ENCODE measurements at places on chromosomes 3 and 15. TPM values are rescaled to one million over a fixed set of nuclear protein-coding genes. Genes with fewer than 3 reads are reported as not detected.

The ITGB5 gene
- 70.7 TPM for total RNA-seq

GRCh38 chr3:8589880-8590556, 54.6 kb downstream of the SSUH2 start:
- no peak for DNase-seq
- H3K27me3 ChIP-seq, result peaks cover 6% of the 10 kb centered on the region
- H3K4me1 ChIP-seq, result peaks cover 15% of the 10 kb centered on the region
- H3K4me3 ChIP-seq, result no peak overlapping the region
- H3K36me3 ChIP-seq, result no peaks in the 10 kb centered on the region
- H3K27ac ChIP-seq, result no peak overlapping the region

GRCh38 chr3:27644941-27645340, 77.2 kb downstream of the EOMES start:
- H3K27ac ChIP-seq, result no peak overlapping the region
- no peaks in the 10 kb centered on the region for H3K27me3 ChIP-seq
- H3K36me3 ChIP-seq, result no peaks in the 10 kb centered on the region
- DNase-seq, result no peak
- H3K4me3 ChIP-seq, result no peak overlapping the region

GRCh38 chr3:53196575-53197407, 35.8 kb downstream of the PRKCD start:
- no peak for DNase-seq
- no peaks in the 10 kb centered on the region for H3K36me3 ChIP-seq
- H3K27ac ChIP-seq, result no peak overlapping the region
- H3K4me1 ChIP-seq, result peaks cover 17% of the 10 kb centered on the region

- no peak overlapping the region for H3K27ac ChIP-seq
- no peak overlapping the region for H3K4me3 ChIP-seq
- peaks cover 7% of the 10 kb centered on the region for H3K4me1 ChIP-seq
- no peaks in the 10 kb centered on the region for H3K27me3 ChIP-seq
- H3K36me3 ChIP-seq, result peaks cover 19% of the 10 kb centered on the region
Observed at GRCh38 chr15:67515090-67515489, 5.8 kb upstream of the C15orf61 start.

The ACVR2B gene
- 27.1 TPM for total RNA-seq

DNA sequence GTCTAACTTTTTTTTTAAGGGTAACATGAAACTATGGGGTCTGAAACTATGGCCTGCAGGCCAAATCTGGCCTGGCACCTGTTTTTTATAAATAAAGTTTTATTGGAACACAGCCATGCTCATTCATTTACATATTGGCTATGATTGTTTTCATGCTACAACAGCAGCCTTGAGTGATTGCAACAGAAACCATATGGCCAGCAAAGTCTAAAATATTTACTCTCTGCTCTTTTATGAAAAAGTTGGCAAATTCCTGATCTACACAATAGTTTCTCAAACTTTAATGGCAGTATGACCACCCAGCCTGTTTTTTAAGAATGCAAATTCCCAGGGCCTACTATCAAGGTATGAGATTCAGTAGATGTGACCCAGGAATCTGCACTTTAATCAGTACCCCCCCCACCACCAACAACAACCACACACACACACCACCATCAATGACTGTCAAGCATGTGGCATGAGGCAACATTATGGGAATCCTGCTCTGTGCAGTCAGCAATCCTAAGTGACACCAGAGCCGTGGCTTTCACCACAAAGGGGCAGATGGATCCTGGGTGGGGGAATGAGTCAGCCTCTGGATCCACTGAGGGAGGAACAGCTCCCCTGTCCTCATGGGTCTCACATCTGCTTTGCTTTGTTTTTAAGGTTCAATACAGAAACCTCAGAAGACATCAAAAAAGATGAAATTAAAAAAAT, 142.8 kb downstream of the NTRK3 start:
- no peak for DNase-seq
- H3K36me3 ChIP-seq, result no peaks in the 10 kb centered on the region
- no peaks in the 10 kb centered on the region for H3K4me1 ChIP-seq
- peaks cover 25% of the 10 kb centered on the region for H3K27me3 ChIP-seq

- H3K27ac ChIP-seq, result peak overlapping the region; percentile 66
- H3K27me3 ChIP-seq, result no peaks in the 10 kb centered on the region
- H3K4me1 ChIP-seq, result peaks cover 45% of the 10 kb centered on the region
- H3K4me3 ChIP-seq, result peak overlapping the region; percentile 10
- H3K36me3 ChIP-seq, result no peaks in the 10 kb centered on the region
- DNase-seq, result no peak
Observed at GRCh38 chr15:52039925-52040781, 21.1 kb downstream of the MAPK6 start.

- no peak overlapping the region for H3K4me3 ChIP-seq
- no peak overlapping the region for H3K27ac ChIP-seq
- H3K36me3 ChIP-seq, result no peaks in the 10 kb centered on the region
- no peaks in the 10 kb centered on the region for H3K4me1 ChIP-seq
- DNase-seq, result no peak
Observed at GRCh38 chr3:58683001-58683458, 16.5 kb upstream of the FAM3D start.

The MESP2 gene
- total RNA-seq, result not detected

GRCh38 chr3:133888726-133889340, 6.8 kb downstream of the RAB6B start:
- DNase-seq, result no peak
- peaks cover 9% of the 10 kb centered on the region for H3K27me3 ChIP-seq
- no peak overlapping the region for H3K27ac ChIP-seq
- no peak overlapping the region for H3K4me3 ChIP-seq
- H3K4me1 ChIP-seq, result no peaks in the 10 kb centered on the region

The NME9 gene
- total RNA-seq, result 3.7 TPM

GRCh38 chr3:58829321-58830000, 162.9 kb upstream of the FAM3D start:
- H3K36me3 ChIP-seq, result no peaks in the 10 kb centered on the region
- H3K27ac ChIP-seq, result no peak overlapping the region
- no peak for DNase-seq

The EAF2 gene
- 9.1 TPM for total RNA-seq

The PPP2R3A gene
- 8.6 TPM for total RNA-seq

DNA sequence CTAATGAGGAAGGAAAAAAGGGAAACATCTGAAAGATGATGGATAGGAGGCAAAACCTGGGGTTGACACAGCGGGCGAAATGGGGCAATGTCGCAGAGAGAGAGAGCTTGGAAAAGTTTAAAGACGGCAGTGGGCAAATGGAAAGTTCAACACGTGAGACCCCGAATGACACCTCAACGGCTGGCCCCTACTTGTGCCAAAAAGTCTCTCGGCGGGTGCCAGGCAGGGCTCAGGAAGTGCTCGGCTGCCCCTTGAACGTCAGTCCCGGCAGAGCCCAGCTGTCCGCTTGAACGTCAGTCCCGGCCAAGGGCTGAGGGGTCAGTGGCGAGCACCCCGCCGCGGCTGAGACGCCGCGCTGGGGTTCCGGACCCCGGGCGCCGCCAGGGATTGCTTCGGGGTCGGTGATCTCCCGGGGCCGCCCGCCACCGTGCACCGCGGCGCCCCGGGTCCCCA, 658 bp downstream of the EOGT start:
- DNase-seq, result no peak
- H3K27me3 ChIP-seq, result peaks cover 7% of the 10 kb centered on the region
- H3K27ac ChIP-seq, result peak overlapping the region; percentile 73
- peaks cover 19% of the 10 kb centered on the region for H3K4me1 ChIP-seq

The AHSG gene
- total RNA-seq, result 0.27 TPM

The STRIT1 gene
- not detected for total RNA-seq

DNA sequence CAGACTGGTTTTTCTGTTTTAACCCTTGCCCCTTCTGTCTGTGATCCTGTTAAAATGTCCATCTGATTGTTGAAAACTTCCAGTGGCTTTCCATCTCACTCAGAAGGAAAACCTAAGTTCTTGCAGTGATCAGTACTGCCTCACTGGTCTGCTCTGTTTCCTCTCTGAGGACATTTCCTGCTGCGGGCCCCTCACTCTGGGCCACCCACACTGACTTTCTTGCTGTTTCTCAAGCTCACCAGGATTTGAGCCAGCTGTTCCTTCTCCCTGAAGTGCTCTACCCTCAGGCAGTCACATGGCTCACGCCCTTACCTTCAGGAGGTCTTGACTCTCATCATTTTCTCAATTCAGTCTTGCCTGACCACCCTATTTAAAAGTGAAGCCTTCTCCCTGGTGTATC, 1.8 kb downstream of the GRK7 start:
- no peaks in the 10 kb centered on the region for H3K36me3 ChIP-seq
- no peak overlapping the region for H3K4me3 ChIP-seq
- peaks cover 8% of the 10 kb centered on the region for H3K4me1 ChIP-seq
- peaks cover 7% of the 10 kb centered on the region for H3K27me3 ChIP-seq
- DNase-seq, result no peak

GRCh38 chr3:23915537-23916108, 1.2 kb downstream of the NKIRAS1 start:
- peaks cover 39% of the 10 kb centered on the region for H3K36me3 ChIP-seq
- H3K27me3 ChIP-seq, result no peaks in the 10 kb centered on the region
- H3K4me1 ChIP-seq, result peaks cover 35% of the 10 kb centered on the region
- peak overlapping the region; percentile 99 for H3K4me3 ChIP-seq
- H3K27ac ChIP-seq, result peak overlapping the region; percentile 98
- DNase-seq, result no peak

DNA sequence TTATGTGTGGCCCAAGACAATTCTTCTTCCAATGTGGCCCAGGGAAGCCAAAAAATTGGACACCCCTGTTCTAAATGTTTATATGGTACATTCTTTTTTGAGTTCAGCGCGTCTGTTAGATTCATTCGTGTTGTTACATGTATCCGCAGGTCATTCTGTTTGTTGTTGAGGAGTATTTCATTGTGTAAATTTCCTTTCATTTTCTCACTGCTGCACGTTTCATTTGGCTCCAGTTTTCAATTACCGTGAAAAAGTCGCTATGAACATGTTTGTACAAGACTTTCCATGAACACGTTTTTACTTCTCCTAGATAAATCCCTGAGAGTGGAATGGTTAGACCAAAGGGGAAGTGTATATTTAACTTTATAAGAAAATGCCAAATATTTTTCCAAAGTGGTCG, 7.5 kb upstream of the OPA1 start:
- H3K4me3 ChIP-seq, result no peak overlapping the region
- DNase-seq, result no peak
- no peaks in the 10 kb centered on the region for H3K36me3 ChIP-seq
- H3K27me3 ChIP-seq, result no peaks in the 10 kb centered on the region

DNA sequence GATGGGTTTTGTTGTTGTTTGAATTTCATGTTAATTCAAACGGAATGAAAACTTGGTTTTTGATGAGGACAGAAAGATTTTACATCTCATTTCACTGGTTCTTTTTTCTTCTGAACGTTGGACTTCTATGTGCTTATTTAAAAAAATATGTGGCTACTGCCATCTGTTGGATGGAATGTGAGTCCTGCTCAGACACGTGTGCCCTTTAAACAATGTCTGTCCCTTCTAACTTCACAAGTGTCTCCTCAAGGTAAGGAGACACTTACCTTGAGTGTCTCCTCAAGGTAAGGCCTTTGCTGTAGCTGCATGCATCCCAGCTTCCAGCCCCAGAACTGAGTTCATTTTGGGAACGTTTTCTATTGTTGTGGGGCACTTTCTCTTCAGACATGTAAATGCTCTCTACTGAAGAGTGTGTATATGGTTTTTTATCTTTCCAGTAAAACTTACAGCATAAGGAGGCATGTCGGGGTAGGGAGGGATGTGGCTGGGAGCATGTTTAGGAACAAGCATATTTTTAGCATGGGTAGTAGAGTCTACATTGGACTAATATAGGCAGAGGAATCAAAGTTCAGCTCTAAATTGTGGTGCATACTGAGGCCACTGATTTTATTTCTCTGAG, 63.1 kb upstream of the UBE3A start:
- H3K27me3 ChIP-seq, result no peaks in the 10 kb centered on the region
- H3K4me3 ChIP-seq, result no peak overlapping the region
- DNase-seq, result no peak
- no peak overlapping the region for H3K27ac ChIP-seq
- H3K4me1 ChIP-seq, result no peaks in the 10 kb centered on the region
- H3K36me3 ChIP-seq, result no peaks in the 10 kb centered on the region

The ABHD10 gene
- total RNA-seq, result 40.2 TPM

GRCh38 chr3:6580808-6581207, 280.1 kb upstream of the GRM7 start:
- no peak for DNase-seq
- peaks cover 4% of the 10 kb centered on the region for H3K36me3 ChIP-seq
- no peak overlapping the region for H3K27ac ChIP-seq
- H3K4me1 ChIP-seq, result no peaks in the 10 kb centered on the region
- H3K27me3 ChIP-seq, result no peaks in the 10 kb centered on the region

DNA sequence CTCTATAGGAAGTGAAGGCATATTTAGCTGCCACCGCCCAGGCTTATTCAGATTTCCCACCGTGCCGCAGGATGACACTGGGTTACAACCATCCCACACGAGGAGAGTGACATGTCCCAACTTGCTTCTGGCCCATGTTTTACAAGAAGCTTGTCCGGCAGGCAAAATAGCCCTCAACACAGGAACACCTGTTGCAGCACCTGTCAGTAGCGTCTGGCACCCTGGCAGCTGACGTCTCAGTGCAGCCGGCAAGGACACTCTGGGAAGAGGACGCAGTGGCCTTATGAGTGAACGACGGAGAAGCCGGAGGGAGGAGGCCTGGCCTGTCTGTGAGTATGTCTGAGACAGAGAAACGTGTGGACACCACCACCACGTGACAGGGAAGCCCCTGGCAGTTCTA, 32.1 kb downstream of the FAM174B start:
- no peak overlapping the region for H3K4me3 ChIP-seq
- DNase-seq, result no peak
- H3K36me3 ChIP-seq, result peaks cover 9% of the 10 kb centered on the region
